ENCODE measurements at places on chromosomes 13 and 19. TPM values are rescaled to one million over a fixed set of nuclear protein-coding genes. Genes with fewer than 3 reads are reported as not detected.

The VSTM2B gene
- total RNA-seq = not detected

The TJP3 gene
- total RNA-seq = not detected

The WDR62 gene
- 4.6 TPM for total RNA-seq

The ZBTB32 gene
- total RNA-seq = not detected

The UBE2S gene
- 71.1 TPM for total RNA-seq
